ENCODE measurements at places on chromosomes 5 and 9.
A peak's percentile ranks its signal among the peaks of the same experiment; 100 is the strongest.

DNA sequence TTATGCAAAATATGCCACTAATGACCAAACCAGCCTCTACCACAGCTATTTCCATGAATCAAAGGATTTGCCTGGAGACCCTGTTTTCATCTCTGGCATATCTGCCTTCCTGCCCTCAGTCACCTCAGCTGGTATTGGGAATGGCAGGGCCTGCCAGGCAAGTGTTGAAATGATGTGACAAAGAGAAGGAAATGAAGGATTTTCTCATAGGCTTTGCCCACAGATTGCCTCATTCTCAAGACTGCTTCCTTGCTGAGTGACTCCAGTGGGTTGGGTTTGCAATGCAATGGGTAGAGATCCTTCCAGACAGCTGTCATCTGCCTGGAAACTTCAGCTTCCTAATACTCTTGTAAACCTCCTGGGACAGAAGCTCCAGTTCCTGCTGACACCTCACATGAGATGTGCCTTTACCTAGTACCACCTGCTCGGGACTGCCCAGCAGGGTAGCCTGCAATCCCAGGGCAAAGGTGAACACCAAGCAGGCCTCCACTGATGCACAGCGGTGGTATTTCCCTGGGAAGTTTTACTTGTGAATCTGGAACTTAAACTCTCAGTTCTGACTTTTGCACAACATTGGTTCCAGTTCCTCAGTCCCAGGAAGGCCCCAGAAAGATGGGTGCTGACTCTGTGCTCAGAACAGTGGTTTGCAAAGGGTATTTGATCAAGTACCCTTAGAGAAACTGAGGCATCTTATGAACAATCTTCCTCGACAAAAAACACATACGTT lies 64.8 kb upstream of the SLC1A1 start:
- no peak for DNase-seq

GRCh38 chr5:54215233-54215736 lies 95.1 kb downstream of the ARL15 start:
- DNase-seq = no peak

GRCh38 chr9:86860006-86860405 lies 87.3 kb downstream of the GAS1 start:
- DNase-seq = no peak

- no peak for DNase-seq
These were observed 12.8 kb downstream of the LEAP2 start for GRCh38 chr5:132886064-132886823.

- no peak for DNase-seq
These were observed 9.8 kb upstream of the FANCC start for GRCh38 chr9:95327239-95327865.

- DNase-seq = peak; percentile 38
These were observed 31.7 kb downstream of the BASP1 start for GRCh38 chr5:17249029-17249634.

- no peak for DNase-seq
These were observed 8.7 kb upstream of the GFRA3 start for GRCh38 chr5:138282920-138283742.

GRCh38 chr5:64665243-64665642 lies 25.1 kb upstream of the SHISAL2B start:
- no peak for DNase-seq

DNA sequence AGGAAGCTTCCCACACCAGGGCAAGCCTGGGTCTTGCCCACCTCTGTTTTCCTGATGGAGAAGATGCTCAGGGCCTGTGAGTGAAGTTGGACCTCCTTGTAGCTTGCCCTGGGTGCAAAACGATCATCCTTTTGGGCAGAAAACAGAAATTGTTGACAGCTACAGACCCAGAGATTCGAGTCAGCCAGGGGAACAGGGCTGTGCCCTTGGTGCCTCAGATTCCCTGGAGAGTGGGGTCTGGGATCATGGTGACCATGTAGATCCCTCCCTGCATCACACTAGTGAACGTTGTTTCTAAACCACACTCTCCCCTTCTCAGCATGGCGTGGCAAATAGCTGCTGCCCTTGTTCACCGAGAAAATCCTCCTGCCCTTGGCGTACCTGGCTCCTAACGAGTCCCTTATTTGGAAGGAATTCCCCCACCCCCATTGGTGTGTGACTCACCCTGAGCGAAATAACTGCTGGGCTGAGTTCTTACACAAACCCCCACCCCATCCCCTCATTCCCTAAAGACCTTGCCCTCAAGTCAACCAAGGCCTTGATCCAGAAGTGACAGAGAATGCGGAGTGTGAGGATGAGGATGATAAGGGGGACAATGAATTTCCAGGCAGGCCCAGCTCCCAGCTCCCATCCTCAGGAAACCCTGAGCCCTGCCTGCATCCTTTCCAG lies 1.1 kb upstream of the DCANP1 start:
- DNase-seq = no peak

Measured in LoVo (cell line).